ENCODE measurements at places on chromosomes 6 and 20.

DNA sequence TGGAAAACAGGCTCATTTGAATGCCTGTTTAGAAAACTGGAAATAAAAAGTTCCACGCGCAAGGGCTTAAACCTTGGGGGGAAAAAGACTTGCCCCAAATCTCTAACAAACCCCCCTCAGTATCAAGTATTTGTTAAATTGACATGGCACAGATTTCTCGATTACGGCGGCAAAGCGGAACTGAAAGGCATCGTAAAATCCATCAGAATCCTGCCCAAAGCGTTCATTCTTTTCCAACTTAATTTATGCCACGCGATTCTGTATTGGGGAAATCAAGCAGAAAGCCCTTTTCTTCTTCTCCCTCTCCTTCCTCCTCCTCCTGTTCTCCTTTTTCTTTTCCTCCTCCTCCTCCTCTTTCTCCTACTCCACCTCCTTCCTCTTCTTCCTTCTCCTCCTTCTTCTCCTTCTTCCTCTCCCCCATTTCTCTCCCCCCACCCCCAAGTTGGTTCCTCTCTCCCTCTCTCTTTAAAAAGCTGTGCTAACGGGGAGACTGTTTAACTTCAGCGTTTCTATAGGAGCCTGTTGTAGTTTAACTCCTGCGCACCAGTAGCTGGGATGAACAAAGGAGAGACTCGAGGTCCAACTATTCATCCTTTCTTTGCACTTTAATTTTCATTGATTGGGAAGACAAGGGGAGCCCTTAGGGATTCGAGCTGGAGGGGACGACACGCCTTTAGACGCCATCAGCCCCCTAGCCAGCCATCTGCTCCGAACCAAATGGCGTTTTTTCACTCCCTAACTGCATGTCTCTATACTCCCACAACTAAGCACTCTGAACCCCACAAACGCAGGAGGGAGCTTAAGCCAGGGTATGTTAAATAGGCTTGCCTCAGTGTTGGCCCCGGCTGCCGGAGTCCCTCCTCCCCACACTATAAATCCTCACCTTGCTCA, 2.7 kb upstream of the DLL1 start:
- no peak for DNase-seq

DNA sequence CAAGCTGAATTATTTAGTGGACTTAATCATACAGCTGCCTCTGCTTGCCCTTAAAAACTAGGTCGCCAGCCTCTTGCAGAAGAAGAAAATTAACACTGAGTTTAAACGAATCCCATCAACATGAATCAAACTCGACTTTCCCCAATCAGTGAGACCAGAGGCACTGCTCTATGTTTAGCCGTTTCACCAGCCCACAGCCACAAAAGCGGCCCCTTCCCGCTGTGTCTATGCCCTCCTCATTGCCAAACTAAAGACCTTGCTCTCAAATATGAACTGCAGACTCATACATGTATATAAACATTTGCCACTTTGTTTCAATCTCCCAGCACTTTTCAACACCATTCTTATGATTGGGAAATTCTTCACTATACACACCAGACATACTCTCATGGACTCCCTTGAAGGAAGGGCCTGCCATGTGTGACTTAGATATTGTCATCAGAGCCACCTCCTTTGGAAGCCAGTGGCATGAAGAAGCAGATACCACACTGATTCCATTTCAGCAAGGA, 105.8 kb upstream of the ADGRF1 start:
- DNase-seq: no peak

DNA sequence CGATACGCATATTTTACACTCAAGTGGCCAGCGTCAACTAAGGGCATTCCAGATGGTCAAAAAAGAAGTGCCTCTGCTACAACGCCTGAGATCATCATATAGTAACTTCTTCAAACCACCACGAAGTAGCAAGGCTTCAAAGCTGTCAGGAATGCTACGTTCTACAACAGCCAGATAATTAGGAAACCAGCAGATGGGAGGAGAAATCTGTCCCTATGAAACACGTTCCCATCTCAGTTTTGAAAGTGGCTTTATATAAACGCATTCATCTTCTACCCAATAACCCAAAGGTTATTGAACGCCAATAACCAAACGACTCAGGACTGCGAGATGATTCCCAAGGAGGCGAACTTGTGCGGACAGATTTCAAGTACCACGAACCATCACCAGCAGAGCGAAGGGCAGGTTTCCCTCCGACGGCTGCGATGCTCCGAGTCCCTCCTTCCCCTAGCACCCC, 1.2 kb downstream of the ABHD12 start:
- peak; percentile 45 for DNase-seq

DNA sequence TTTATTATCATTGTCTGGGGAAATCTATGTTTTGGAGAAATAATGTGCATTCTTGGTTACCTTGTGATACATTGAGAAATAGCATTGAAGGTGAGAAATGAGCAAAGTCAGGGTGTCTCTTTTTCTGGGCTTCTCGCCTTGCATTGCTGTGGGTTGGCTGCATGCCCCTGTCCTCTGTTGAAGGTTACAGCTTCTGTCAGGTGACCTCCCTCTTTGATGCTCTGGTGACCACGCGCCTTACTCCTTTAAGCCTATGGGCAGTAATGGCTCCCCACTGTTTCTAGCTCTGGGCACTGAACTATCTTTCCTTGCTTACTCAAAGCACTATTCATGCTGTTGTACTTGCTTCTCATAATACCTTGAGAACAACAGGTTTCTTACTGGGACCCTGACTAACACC, 14.6 kb downstream of the ADGRB3 start:
- DNase-seq: no peak

DNA sequence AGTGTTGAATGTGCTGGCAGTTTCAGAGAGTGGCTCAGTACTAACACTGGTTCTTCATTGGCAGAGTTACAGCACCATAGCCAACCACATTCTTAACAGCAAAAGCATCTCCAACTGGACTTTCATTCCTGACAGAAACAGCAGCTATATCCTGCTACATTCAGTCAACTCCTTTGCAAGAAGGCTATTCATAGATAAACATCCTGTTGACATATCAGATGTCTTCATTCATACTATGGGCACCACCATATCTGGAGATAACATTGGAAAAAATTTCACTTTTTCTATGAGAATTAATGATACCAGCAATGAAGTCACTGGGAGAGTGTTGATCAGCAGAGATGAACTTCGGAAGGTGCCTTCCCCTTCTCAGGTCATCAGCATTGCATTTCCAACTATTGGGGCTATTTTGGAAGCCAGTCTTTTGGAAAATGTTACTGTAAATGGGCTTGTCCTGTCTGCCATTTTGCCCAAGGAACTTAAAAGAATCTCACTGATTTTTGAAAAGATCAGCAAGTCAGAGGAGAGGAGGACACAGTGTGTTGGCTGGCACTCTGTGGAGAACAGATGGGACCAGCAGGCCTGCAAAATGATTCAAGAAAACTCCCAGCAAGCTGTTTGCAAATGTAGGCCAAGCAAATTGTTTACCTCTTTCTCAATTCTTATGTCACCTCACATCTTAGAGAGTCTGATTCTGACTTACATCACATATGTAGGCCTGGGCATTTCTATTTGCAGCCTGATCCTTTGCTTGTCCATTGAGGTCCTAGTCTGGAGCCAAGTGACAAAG, 17.0 kb upstream of the ADGRF4 start:
- no peak for DNase-seq

GRCh38 chr6:158049055-158050028, 67.7 kb downstream of the SYNJ2 start:
- no peak for DNase-seq

GRCh38 chr6:167953551-167953950, 43.9 kb upstream of the KIF25 start:
- no peak for DNase-seq

DNA sequence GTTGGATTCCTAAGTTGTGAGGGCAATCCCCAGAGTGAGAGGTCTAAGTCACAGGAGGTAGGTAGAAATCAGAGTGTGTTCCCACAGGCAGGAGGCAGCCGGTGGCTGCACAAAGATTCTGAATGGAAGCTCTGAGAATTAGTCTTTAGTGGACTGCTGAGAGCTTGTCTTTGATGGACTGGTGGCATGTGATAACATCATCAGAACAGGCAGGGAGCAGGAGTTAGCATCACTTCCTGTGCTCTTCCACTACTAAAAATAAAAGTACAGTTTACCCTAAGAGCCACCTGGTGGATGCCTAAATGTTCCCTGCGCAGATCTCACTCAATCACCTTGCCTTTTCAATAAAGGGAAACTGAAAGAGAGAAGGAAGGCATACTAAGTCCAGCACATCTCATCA, 294.6 kb upstream of the POU3F2 start:
- no peak for DNase-seq

GRCh38 chr6:72784581-72784980, 162.7 kb downstream of the KCNQ5 start:
- DNase-seq: peak; percentile 72
